ENCODE measurements at places on chromosomes 2 and 18. TPM values are rescaled to one million over a fixed set of nuclear protein-coding genes. Genes with fewer than 3 reads are reported as not detected.

The EDAR gene
- total RNA-seq, result 0.14 TPM

The NPAS2 gene
- total RNA-seq, result 4.9 TPM

- no peaks in the 10 kb centered on the region for H3K27me3 ChIP-seq
- H3K36me3 ChIP-seq, result no peaks in the 10 kb centered on the region
Observed at GRCh38 chr2:181779288-181780021, 99.1 kb upstream of the NEUROD1 start.

- H3K4me1 ChIP-seq, result peaks cover 18% of the 10 kb centered on the region
- no peak for DNase-seq
- no peaks in the 10 kb centered on the region for H3K36me3 ChIP-seq
- no peaks in the 10 kb centered on the region for H3K27me3 ChIP-seq
- no peak overlapping the region for H3K4me3 ChIP-seq
Observed at GRCh38 chr2:162123806-162124758, 28.0 kb downstream of the GCG start.

- DNase-seq, result no peak
- no peaks in the 10 kb centered on the region for H3K36me3 ChIP-seq
- H3K4me3 ChIP-seq, result no peak overlapping the region
- no peaks in the 10 kb centered on the region for H3K4me1 ChIP-seq
- H3K27ac ChIP-seq, result no peak overlapping the region
Observed at GRCh38 chr2:76826691-76827090, 695.5 kb downstream of the LRRTM4 start.
